Epithelial cell of alveolus of lung (primary cell): ENCODE measurements at places on chromosomes 3 and 15. TPM values are rescaled to one million over a fixed set of nuclear protein-coding genes. Genes with fewer than 3 reads are reported as not detected.

Gene PPP2R3A
- total RNA-seq, result 8.4 and 8.5 TPM in 2 replicates

Gene DISP2
- total RNA-seq, result 0.08 and 0.13 TPM in 2 replicates

Gene GOLGA6L22
- not detected in 2 replicates for total RNA-seq

Gene ACTC1
- total RNA-seq, result 0.52 and 30.7 TPM in 2 replicates

Gene FAM43A
- total RNA-seq, result 15.5 and 27.0 TPM in 2 replicates

Gene CLRN1
- not detected in 2 replicates for total RNA-seq

Gene NKIRAS1
- 7.0 and 9.7 TPM in 2 replicates for total RNA-seq

Gene SLC51A
- not detected in 2 replicates for total RNA-seq

Gene ABI3BP
- 0.65 and 5.0 TPM in 2 replicates for total RNA-seq

Gene TRIM59
- total RNA-seq, result 24.8 and 32.1 TPM in 2 replicates

Gene ITIH1
- total RNA-seq, result not detected in 2 replicates

Gene ARNT2
- total RNA-seq, result 4.8 and 5.3 TPM in 2 replicates

Gene GHSR
- not detected in 2 replicates for total RNA-seq

Gene MRPS25
- 10.1 and 27.5 TPM in 2 replicates for total RNA-seq

Gene C3orf70
- total RNA-seq, result 0.64 and 1.4 TPM in 2 replicates

Gene PIGZ
- 0.78 and 4.7 TPM in 2 replicates for total RNA-seq

Gene ATP8B4
- 0.39 and 2.2 TPM in 2 replicates for total RNA-seq

Gene MORC1
- total RNA-seq, result not detected in 2 replicates

Gene LMAN1L
- not detected in 2 replicates for total RNA-seq

Gene IL17RD
- 2.3 and 2.4 TPM in 2 replicates for total RNA-seq

Gene RASSF1
- 31.2 and 42.7 TPM in 2 replicates for total RNA-seq

Gene IQCH
- total RNA-seq, result 0.08 and 1.8 TPM in 2 replicates

Gene LMCD1
- total RNA-seq, result 24.7 and 274 TPM in 2 replicates

Gene VEPH1
- total RNA-seq, result 0.24 and 46.0 TPM in 2 replicates

Gene ZNF660
- total RNA-seq, result 1.2 and 3.8 TPM in 2 replicates

Gene GP5
- total RNA-seq, result 0.24 TPM in 1 of 2 replicates, not detected in the other

Gene CTXN2
- not detected in 2 replicates for total RNA-seq
